ENCODE measurements at places on chromosomes 4 and X.

DNA sequence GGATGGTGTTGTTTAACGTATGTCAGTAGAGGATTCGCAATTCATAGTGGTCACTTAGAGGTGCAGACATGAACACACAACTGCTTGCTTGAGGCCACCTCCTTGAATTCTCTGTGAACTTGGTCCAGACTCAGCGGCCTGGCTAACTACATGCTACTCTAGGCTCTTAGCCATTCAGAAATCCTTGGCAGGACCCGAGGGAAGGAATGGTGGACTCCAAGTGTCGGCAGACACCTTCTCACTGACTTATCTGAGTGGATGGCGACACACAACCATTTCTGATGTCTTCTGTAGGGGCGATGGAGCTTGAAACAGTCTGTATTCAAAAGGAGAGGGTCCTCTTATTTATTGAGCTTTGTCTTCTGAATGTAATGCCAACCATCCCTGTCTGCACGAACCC, 24.4 kb downstream of the ADGRL3 start:
- no peak for DNase-seq

- peak; percentile 28 for DNase-seq
Measured at GRCh38 chrX:22081475-22082092, 49.5 kb downstream of the PHEX start.

- no peak for DNase-seq
Measured at GRCh38 chr4:14620567-14621141, 381.6 kb upstream of the CPEB2 start.

GRCh38 chr4:65623506-65623905, 46.8 kb downstream of the EPHA5 start:
- no peak for DNase-seq

- no peak for DNase-seq
Measured at GRCh38 chrX:71917621-71918343, 7.1 kb downstream of the NHSL2 start.

GRCh38 chr4:31573554-31573953, 853.4 kb downstream of the PCDH7 start:
- no peak for DNase-seq

DNA sequence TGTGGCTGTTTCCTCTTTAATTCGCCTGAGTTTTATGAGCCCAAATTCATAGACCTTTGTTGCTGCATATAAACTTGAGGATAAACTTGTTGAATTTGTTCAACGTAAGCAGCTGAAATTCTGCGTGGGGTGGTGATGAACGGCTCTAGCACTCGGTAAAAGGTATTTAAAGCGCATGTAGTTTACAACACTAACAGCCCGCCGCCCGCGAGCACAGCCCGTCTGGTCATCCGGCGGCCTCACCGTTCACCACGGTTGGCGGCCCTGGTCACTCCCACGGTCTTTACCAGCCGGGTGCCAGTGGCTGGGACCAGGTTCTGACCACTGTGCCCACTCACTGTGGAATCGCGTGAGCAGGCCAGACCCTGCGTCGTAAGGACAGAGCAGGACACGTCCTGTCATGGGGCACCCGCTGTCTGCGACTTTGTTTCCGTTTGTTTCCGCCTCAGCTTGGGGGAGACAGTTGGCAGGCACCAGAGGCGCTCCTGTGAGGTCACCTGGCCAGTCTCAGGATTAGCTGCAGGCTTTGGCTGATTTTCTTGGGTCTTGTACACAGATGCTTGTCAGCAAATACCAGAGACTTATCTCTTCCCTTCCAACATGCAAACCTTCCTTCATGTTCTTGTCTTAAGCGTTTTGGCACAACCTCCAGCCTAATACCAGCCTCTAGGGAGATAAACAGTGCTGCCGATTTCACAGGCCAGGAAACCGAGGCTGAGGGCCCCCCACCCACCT, 36.8 kb upstream of the SPON2 start:
- DNase-seq = no peak

GRCh38 chrX:154658187-154658586, 4.8 kb upstream of the CTAG2 start:
- no peak for DNase-seq

- no peak for DNase-seq
Measured at GRCh38 chr4:153274967-153275366, 69.5 kb upstream of the MND1 start.

DNA sequence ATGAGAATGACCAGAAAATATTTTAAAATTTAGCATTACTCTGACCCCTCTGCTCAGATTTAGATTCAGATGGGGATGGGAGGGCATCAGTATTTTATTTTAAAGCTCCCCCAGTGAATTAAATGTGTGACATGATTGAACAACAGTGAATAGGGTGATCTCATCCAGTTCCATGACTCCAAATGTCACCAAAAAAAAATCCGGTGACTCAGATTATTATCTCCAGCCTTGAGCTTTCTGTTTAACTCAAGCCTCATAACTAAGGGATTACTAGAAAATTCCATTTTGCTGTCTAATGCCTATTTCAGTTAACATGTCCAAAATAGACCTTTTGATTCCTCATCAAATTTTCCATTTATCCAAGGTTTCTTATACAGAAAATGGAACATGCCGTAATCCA, 121.8 kb upstream of the TMEM47 start:
- DNase-seq = no peak

DNA sequence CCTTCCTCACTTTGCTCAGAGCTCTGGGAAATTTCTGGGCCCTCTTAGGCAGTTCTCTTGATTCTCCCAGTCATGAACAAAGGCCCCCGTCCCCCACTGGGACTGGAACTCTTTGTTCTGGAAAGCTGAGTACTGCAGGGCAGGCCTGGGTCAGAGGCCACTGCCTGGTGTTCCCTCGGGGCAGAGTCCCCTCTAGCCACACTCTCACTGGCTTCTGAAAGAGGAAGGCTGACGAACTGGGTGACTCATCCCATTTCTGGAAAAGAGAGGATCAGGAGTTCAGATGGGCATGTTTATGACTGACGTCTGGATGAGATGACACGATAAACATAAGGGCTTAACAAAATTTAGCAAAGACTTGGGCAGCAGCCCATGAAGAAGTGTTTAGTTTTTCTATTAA, 47.7 kb downstream of the DDX3X start:
- DNase-seq = no peak

DNA sequence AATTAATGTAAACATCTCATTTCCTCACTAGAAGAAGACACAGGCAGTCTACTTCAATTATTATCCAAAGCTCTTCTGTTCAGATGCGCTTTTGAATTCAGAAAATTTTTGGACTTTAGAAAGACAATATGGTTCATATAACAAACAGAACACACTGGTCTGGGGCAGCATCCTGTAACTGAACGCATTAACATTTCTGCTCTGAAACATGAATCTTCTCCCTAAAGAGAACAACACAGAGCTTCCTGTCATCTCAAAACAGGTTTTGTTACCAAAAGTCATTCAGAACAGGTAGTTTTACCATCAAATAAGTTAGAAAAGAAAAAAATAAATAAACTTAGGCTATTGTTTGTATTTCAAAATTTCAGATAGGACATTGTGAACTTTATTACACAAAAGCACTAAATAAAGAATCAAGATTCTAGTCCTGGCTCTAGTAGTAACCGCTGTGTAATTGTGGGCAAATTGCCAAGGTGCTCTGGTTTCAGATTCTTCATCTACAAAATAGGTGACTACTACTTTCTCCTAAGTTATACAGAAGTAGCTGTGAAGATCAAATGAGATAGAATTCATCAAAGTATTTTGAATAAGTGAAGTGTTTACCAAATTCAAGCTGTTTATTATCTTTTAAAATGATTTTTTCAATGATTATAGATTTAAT, 252.3 kb upstream of the RASGEF1B start:
- DNase-seq = no peak

- DNase-seq = no peak
Measured at GRCh38 chr4:67939195-67939594, 24.1 kb downstream of the TMPRSS11A start.

DNA sequence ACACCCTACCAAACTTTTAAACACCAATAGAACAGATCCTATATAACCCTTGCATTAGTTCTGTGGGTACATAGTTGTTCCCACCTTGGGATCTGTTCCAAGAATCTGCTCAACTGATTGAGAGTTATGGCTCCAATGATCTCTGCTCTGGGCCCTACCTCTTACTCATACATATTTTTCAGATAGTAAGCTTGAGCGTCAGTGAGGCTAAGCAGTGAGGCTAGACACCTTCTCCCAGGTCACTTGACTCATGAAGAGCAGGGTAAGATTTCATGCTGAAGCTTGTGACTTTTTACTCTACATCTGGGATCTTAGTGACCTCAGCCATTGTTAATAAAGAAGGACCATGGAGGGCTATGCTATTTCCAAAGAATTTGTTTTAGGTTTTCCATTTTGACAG, 23.1 kb upstream of the TNIP3 start:
- DNase-seq = no peak

GRCh38 chr4:176125063-176125462, 59.4 kb downstream of the WDR17 start:
- DNase-seq = no peak

DNA sequence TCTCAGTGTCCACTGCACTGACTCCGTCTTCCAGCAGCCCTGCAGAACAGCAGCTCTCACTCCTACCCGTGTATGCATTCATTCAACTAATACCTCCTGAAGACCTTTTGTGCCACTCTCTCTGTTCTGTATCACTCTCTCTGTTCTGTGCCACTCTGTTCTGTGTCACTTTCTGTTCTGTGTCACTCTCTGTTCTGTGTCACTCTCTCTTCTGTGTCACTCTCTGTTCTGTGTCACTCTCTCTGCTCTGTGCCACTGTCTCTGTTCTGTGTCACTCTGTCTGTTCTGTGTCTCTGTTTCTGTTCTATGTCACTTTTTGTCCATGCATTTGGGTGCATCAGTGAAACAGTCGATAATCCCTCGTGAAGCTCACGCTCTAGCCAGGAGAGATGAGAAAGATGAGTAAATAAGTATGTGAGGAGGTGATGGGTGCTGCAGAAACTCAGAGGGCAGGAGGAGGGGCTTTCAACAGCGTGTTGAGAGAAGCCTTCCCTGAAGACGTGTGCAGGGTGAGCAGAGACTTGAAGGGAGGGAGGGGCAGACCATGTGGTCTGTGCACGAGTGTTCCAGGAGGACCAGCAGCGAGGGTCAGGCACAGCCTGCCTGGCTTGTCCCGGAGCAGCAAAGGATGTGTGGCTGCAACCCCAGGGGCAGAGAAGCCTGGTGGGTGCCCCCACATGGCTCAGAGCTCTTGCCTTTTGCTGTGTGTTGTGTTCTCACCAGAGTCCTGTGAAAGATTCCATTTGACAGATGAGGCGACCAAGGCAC, 8.9 kb downstream of the PIGG start:
- DNase-seq = no peak

GRCh38 chr4:99134586-99134985, 9.5 kb downstream of the ADH4 start:
- DNase-seq = no peak

- DNase-seq = no peak
Measured at GRCh38 chr4:142168181-142168580, 531.8 kb downstream of the IL15 start.

DNA sequence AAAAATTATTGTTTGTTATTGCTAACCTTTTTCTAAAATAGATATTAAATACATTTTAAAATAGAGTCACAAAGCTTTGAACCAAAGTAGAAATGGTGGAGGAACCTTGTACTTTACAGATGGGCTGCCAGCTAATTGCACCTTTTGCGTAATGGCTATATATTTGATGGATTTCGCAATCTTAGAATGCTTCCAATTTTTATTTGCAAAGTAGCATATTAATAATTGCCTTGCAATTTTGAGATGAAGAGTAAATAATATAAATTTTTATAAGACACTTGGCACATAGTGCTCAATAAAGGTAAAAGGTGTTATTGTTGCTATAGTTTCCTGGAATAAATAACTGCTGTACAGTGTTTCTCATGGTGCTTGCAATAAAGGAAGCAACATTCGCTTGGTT, 533.5 kb downstream of the CCSER1 start:
- DNase-seq = no peak

GRCh38 chr4:6124386-6125102, 75.8 kb downstream of the JAKMIP1 start:
- no peak for DNase-seq

- DNase-seq = peak; percentile 8
Measured at GRCh38 chrX:24480400-24480865, 15.3 kb downstream of the PDK3 start.

DNA sequence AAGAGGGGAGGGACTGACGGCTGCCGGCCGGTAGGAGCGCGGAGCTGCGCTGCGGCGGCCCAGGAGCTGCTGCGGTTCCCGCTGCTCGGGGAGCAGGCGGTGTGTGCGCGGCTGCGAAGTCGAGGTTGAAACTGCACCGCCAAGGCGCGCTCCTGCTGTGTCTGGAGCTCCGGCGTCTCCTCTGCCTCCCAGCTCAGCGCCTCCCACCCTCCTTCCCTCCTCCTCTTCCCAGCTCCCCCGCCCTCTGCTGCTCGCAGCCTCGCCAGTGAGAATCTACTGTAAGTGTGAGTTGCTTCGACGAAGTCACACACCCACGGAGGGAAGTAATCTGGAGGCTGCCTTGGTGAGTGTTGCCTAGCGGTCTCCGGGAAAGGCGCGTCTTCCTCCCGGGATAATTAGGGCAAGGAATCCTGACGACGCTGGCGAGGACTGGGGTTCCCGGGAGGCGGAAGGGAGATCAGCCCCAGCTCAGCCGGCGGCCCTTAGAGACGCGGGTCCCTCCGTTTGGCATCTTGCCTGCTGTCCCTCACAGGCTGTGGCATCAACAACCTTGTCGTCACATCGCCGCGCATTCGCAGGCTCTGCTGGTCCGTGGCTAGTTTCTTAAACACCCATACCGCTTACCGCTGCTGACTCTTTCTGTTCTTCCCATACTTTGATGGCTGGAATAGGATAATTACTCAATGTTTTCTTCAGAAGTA, at the start of gene EPHA5:
Gene EPHA5 (minus strand): TSS at position 159 of the 701 bp plus-strand sequence. CDS start 747 bp downstream, outside the sequence.
- no peak for DNase-seq

DNA sequence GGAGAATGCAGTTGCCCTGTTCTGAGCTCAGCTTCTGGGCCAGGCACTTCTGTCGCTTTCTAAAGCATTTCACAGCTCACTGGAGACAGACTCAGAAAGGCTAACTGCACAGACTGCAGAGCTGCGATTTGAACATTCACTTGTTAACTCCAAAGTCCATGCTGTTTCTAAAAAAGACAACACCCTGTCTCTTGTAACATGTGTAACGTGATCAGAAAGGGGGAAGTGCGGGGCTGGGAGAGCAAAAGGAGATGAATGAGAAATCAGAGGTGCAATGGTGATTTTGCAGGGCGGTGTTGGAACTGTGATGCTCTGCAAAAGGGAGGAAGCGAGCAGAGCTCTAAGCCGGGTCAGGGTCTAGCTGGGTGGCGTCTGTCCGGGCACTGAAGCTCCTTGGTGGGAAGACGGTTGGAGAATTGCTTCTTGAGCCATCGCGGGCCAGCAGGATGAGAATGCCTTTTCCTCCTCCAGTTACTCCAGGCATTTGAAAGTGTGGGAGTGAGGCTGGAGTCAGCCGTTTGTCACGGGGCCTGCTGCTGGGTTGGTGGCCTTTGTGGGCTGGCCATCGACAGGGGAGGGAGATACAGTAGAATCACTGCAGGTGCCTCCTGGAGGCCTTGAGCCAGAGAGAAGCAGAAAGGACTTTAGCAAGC, 20.3 kb downstream of the TBC1D14 start:
- DNase-seq = no peak
